ENCODE measurements at places on chromosomes 3 and 15.

GRCh38 chr3:66066963-66067617 is 28.4 kb upstream of the MAGI1 start:
- DNase-seq = no peak

GRCh38 chr3:123409443-123410148 is 39.3 kb downstream of the ADCY5 start:
- DNase-seq = no peak

- DNase-seq = peak; percentile 92
Measured at GRCh38 chr15:83446904-83447709, at the start of gene SH3GL3. Gene SH3GL3, plus strand, starts transcription at chr15:83447341. Its CDS starts 193 bp downstream, at chr15:83447534.

DNA sequence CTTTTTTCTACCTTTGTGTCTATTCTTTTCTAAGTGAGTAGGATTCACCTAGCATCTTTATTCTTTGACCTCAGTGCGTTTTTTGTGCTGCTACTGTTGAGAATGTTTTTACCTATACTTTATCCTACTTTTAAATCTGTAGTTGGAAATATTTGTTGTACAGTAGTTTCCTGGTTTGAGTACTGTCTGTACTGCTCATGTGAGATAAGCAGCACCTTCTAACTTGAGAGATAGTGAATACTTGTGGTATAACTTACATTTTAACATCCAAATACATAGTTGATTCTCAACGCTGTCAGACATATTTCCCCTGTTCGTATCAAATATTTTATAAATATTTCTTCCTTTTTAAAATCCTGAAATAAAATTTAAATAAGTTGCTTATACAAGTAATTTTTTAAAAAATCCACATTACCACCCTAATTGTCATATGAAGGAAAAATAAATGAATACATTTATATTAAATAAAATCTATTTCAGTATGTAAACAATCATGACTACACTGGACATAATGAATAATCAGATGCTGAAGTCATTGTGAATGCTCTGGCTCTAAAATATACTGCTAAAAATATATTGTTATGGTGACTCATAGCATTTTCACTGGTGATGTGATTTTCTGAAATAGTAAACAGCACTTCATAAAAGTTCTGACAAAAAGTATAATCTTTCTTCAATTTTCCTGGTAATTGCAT is 17.4 kb downstream of the ATP11B start:
- no peak for DNase-seq

GRCh38 chr15:56919609-56920366 is 1.3 kb downstream of the TCF12 start:
- no peak for DNase-seq

DNA sequence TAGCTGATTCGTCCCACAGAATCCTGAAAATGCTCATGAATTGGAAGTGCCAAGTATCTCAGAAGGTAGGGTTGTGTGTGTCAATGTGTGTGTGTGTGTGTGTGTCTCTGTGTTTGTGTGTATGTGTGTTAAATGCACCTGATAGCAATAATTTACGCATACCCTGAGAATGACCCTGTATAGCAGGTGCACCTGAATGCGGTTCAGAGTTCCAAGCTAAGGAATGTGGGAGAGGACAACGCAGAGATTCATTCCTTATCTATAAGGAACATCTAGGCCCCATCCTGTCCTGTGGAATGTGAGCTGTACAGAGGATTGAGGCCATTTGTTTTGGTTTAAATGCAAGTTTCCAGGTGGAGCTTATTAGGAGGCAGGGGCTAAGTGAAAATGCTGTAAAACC is 49.1 kb upstream of the NEDD4 start:
- no peak for DNase-seq

DNA sequence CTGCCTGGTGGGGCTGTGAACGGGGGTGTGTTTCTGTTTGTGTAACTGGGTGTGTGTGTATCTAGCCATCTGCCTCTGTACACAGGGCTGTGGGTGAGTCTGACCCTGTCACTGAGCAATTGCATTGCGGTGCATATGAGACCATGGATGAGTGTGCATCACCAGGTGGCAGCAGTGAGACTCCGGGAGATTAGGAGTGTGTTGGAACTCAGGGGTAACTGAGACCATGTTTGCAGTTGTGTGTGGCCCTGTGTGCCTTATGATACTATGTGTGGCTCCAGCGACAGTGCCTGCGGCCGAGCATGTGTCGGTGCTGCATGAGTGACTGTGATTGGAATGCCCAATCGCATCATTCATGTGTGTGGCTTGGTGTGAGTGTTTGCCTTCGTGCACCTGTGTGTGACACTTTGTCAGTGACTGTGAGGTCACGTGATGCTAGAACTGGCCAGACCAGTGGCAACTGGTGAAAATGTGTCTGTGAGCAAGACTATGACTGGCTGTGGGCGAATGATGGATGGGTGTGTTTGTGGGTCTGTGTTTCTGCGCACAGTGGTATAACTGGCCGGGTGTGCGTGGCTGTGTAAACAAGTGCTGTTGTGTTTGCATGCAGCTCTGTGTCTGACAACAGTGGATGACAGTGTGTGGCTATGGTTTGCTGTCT is 14.0 kb downstream of the VILL start:
- DNase-seq = no peak

DNA sequence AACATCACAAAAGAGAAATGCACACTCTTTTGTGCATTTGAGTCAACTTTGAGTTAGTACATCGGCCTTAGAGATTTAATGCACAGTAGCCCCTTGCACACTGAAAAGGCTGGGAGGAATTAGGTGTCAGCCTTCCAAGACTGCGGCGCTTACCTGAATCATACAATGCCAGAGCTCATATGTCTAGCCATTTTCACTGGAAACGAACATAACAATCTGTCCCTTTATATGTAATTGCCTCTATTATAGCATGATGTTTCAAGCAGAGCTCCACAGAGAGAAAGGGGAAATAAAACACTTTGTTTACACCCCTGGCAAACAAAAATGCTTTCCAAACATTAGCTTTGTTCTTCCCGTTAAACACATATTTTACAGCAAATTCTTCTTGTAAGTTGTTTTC is 315.7 kb upstream of the SLCO3A1 start:
- no peak for DNase-seq

DNA sequence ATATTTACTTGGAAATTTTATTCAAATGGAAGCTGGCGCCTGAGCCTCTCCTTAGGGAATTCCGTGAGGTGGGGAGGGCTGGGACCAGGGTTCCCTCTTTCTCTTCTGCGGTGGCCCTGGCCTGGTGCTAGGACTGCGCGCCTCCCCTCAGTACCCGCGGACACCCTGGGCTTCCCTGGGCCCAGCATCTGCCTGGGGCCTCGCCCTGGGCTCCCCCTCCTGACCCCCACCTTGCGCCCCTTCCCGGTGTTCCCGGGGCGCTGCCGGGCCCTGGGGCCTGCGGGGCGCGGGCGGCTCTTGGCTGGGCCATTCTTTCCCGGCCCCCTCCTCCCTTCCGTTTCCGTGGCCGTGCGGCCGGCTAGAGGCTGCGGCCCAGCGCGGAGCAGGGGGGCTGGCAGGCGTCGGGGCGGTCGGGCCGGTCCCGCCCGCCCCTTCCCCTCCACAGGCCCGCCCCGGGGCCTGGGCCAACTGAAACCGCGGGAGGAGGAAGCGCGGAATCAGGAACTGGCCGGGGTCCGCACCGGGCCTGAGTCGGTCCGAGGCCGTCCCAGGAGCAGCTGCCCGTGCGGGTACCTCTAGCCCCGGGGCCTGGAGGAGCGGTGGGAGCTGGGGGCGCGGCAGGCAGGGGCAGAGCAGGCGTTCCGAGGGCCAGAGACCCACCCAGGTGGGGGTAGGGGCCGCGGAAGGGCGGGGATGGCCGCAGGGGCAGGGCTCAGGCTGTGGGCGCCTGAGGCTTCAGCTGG is at the start of gene FES:
TSS of gene FES (plus strand) at position 529 of the 743 bp plus-strand sequence. CDS start 542 bp downstream, outside the sequence.
- DNase-seq = peak; percentile 95

- DNase-seq = no peak
Measured at GRCh38 chr3:71752831-71753700, 589 bp upstream of the GPR27 start.

DNA sequence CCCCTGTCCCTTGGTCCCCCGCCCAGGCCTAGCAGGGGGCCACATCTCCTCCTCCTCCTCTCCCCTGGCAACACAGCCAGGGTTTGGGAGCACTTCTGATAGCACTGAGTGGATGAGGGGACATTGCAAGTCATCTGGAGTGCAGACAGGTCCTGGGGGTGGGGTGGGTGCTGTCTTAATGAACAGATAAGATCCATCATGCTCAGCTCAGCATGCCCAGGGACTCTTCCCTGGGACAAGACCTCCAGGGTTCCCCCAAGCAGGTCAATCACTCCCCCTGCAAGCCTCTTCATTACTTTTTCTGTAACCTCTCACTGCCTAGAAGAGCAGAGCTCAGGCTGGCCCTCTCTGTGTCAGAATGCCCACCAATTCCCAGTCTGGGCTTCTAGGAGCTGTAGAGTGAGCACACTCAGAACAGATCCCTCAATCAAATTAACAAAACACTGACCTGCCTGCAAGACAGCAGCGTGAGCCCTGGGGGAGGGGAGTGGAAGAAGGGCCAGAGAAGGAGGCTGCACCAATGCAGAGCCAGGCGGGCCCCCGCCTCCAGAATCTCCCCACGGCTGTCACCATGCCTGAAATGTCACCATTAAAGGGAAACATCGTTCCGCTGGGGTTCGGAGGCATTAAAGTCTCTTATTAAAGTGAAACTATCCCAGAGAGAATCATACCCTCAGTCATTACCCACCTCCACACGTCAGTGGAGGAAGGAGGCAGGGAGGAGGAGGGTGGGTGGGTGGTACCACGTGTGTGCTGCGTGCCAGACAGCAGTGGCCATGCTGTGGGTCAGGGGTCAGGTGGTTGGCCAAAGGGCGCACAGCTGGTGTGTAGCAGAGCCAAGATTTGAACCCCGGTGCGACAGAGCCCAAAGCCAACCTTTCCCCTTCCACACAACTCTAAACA is 114.7 kb upstream of the LINGO1 start:
- no peak for DNase-seq

DNA sequence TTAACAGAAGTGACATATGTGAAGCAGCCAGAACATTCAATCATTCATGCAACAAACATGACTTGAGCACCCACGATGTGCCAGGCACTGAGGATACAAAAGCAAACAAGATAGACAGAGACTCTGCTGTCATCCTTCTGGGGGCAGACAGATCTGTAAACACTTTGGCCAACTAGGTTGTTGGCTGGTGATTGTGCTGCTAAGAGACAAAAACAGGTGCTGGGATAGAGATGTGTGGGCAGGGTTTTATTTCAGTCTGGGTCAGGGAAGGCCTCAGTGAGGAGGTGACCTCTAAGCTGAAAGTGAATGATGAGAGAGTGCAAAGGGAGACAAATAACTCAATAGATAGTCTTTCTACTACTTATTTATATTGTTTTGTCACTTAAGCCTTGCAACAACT is 147.0 kb upstream of the VEPH1 start:
- DNase-seq = no peak

GRCh38 chr3:37694284-37694675 is 167.4 kb upstream of the CTDSPL start:
- no peak for DNase-seq

DNA sequence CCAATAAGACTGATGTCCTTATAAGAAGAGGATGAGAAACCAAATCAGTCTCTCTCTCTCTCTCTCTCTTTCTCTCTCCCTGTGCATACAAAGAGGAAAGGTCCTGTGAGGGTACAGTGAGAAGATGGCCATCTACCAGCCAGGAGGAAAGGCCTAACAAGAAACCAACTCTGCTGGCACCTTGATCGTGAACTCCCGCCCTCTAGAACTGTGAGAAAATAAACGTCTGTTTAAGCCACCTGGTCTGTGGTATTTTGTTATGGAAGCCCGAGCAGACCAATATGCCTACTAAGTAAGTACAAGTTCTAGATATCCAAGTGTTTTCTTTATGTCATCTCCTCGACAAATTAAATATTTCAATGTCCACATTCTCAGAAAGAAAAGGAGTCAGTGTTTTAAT is 44.9 kb upstream of the TMC3 start:
- DNase-seq = no peak

GRCh38 chr15:38201714-38202113 is 50.9 kb upstream of the SPRED1 start:
- DNase-seq = no peak

DNA sequence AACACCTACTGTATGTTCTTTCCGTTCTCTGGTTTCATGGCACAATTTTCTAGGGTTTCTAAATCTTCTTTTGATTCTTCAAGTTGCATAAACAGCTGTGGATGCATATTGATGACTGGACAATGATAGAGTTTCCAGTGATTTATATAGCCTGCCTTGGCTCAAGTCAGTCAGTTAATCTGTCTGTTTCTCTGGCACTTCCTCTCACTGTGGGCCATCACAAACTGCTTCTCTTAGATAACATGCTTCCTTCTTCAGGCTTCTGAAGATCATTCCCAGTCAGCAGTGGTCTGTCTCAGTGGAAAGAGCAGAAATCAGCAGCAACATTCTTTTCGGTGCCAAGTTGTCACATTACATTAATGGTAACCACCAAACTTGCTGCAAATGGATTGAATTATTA is 207.2 kb downstream of the RYR3 start:
- DNase-seq = no peak

DNA sequence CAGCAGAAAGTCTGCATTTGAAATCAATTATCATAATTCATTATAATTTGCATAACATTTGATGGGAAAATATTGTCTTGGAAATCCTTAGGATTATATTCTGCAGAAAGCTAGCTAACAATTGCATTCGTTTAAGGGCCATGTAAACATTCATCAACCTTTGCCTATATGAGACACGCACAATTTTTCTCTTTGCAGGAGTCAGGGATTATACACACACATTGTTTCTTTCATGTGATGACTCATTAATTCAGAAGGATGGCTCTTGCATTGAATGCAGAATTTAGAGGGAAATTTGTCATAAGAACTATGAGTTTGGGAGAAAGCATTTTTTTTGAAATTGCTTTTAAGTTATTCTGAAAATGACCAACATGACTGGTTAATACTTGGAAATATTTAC is 844.7 kb downstream of the DIPK2A start:
- no peak for DNase-seq

DNA sequence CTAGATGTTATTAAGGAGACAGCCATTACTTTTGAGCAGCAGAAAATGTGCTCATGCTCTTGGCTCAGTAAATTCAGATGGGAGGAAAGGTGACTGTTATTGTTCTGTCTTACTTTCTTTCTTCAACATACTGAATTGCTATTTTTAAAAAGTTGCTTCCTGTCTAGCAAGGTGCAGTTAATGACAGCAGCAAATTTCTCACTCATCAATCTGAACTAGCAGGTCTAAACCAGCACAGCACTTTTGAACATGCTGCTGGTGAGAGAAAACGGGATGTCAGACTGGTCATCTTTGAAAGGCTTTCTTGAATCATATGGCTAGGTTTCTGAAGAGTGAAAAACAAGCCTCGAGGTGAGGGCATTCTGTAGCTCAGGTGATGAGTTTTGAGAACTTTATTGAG is 384.7 kb downstream of the MFSD1 start:
- DNase-seq = no peak

DNA sequence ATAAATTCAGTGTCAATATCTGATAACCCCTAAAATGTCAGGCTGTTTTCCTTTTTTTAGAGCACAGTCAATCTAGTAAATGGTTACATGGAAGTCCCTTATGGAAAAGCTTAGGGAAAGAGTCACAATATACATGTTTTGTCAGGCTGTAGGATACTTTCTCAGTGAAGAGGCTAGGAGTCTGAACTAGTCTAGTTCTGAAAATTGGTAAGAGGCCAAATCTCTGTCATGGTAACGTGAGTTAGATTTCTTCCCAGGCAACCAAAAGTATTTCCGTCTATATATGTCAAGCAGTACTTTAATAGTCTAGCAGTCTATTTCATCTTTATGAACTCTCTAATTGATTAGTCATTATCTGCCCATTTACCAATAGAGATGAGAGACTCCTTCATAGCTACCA is 215.9 kb upstream of the LRRC3B start:
- DNase-seq = no peak

GRCh38 chr3:80331494-80332170 is 563.8 kb upstream of the ROBO1 start:
- no peak for DNase-seq
